Left colon (tissue), 2 donors: ENCODE measurements at places on chromosomes 4 and X. TPM values are rescaled to one million over a fixed set of nuclear protein-coding genes. Genes with fewer than 3 reads are reported as not detected.

DNA sequence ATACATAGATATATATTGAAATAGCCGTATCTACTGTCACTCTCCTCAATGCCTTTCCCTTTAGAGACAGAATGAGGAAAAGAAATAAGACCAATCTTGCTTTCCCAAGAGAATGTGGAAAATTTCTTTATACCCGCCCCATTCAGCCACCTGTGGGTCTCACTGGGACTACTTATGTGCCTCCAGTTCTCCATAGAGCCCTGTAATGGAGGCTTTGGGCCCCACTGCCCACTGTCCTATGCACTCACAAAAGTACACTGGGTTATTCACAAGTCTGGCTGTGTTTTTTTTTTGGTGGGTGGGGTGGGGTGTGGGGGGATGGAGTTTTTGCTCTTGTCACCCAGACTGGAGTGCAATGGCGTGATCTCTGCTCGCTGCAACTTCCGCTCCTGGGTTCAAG lies 70.4 kb upstream of the ELOVL6 start:
- no peak for DNase-seq

GRCh38 chr4:16001484-16001858 lies 38.5 kb upstream of the FGFBP2 start:
- DNase-seq, result peak; percentile 35

GRCh38 chr4:80101792-80102116 lies 28.7 kb upstream of the ANTXR2 start:
- DNase-seq, result no peak

DNA sequence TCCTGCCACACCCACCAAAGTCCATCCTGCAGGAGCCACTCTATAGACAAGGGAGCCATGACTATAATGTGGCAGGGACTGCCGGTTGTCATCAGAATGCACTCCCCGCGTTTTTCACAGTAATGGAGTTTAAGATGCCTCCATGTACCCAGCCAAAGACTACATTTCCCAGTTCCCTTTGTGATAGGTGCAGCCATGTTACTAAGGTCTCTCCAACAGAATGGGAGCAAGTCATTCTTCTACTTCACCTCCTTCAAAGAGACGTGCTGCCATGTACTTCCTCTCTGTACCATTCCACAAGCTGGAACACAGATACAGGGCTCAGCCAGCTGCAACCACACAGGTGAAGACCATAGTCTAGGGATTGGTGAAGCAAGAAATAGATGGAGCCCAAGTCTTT lies 126.7 kb downstream of the CORIN start:
- DNase-seq, result no peak

The SORCS2 gene
- total RNA-seq, result 0.92 TPM

The GJB1 gene
- 67.9 TPM for total RNA-seq

DNA sequence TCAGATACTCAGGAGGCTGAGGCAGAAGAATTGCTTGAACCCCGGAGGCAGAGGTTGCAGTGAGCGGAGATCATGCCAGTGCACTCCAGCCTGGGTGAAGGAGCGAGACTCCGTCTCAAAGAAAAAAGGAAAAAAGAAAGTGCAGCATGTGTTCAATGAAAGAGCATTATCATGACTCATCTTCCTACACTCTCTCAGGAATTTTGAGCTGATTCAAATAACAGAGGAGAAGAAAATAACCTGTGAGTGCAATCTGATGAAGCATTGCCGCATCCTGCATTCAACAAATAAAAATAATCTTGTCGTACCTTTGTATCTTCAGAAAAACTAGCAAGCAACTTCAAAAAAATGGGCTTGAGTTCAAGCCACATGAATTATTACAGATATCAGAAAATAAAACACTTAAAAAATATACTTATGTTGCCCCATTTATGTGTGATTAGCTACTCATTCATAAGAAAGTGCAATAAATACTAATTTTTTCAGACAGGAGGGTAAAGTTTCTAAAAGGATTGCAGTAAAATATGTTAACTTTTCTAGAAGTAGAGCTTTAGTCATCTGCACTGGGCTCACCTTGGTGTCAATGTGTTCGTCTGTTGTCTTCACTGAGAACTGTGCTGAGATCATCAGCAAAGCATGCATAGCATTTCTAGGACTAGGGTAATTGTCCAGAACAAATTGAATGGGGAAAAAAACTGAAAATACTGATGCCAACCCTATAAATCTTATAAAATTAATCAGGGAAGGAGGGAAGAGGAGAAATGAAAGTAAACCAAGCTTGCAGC lies 90.4 kb upstream of the VCX3B start:
- DNase-seq, result no peak

The CTAG1B gene
- total RNA-seq, result not detected

GRCh38 chr4:65624651-65625050 lies 45.6 kb downstream of the EPHA5 start:
- no peak for DNase-seq

DNA sequence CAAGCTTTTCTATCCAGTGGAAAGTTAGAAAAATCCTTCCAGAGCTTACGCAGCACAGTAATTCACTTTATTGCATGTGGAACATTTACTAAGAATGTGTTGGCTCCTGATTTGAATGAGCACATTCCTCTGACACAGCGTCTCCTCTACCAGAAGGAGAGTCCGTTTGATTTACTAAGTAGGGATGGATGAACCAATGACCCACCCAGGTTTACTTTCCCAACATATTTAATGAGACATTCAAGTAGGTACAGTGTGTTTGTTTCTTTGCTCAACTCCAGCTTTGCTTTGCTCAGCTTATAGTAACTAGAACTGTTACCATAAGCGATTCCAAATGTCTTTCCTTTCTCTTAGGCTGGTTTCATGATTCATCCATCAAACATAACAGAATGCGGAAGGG lies 161.7 kb downstream of the SMARCA1 start:
- DNase-seq, result no peak

GRCh38 chr4:54498661-54499111 lies 159.1 kb upstream of the KIT start:
- no peak for DNase-seq

DNA sequence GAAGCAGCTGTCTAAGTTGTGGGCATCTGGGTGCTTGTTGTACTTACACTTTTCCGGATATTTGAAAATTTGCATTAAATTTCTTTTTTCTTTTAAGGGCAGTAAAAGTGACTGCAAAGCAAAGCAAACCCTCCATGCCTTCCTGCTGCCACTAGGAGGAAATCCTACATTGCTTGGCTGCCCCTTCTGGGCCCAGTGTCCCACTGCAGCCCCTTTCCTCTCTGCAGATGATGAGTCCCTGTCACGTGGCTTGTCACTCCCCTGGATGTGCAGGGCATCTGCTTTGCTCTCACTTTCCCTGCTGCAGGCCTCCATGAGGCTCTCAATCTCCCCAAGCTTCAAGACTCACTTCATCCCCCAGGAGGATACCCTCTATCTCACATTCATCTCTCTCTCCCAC lies 12.7 kb downstream of the TSR2 start:
- DNase-seq, result no peak

GRCh38 chr4:109191216-109191615 lies 111.2 kb downstream of the COL25A1 start:
- DNase-seq, result no peak

DNA sequence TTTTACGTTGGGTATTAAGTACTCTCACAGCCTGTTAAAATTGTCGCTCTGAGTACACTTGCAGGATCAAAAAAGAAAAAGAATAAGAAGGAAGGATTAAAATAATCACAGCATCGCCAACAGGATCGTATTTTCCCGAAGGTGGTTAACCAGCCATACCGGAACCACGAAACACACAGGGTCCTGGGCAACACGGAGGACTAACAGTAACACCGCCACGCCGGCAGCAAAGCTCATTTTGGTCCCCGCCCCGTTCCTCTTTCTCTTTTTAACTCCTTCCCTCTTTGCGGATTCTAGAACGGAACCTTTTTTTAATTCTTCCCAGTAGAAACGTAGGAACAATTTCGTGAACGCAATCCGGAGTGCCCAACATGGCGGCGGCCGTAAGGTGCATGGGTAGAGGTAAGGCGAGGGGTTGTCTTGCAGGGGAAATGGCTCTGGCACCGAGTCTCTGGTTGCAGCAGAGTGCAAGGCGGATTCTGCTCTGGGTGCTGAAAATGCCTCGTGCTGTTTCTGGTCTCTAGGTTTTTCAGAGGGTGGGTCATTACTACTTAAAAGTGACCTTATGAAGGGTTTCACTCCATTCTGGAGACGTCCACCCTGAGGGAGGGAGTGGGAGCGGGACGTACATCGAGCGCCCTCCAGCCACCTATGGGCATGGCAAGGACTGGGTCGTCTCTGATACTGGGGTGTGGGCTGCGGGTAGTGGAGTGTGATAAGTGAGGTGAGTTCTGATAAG lies at the start of gene MRPL1:
Gene MRPL1, plus strand, starts transcription at position 353 of the 739 bp plus-strand sequence. Its CDS starts 19 bp downstream, at position 372.
- peak; percentile 90 for DNase-seq

DNA sequence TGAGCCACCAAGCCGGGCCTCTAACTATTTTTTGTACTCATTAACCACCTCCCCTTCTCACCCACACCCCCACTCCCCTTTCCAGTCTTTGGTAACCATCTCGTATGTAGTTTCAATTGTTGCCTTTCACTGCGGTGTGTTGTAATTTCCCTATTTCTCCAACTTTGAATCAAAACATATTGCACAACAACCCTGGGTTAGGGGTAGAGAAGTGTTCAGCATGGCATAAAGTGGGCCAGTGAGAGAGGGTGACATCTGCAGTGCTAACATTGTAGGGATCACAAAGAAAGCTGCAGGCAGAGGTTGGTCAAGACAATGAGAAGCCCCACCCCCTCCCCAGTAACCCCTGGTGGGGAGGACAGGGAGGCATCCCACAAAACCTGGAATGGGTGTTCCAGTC lies 92.7 kb downstream of the SPATA18 start:
- no peak for DNase-seq

The HPGD gene
- total RNA-seq, result 205 TPM

GRCh38 chrX:72131317-72132294 lies at the start of gene RTL5:
Gene RTL5, minus strand, starts transcription at chrX:72131915.
- peak; percentile 80 for DNase-seq

DNA sequence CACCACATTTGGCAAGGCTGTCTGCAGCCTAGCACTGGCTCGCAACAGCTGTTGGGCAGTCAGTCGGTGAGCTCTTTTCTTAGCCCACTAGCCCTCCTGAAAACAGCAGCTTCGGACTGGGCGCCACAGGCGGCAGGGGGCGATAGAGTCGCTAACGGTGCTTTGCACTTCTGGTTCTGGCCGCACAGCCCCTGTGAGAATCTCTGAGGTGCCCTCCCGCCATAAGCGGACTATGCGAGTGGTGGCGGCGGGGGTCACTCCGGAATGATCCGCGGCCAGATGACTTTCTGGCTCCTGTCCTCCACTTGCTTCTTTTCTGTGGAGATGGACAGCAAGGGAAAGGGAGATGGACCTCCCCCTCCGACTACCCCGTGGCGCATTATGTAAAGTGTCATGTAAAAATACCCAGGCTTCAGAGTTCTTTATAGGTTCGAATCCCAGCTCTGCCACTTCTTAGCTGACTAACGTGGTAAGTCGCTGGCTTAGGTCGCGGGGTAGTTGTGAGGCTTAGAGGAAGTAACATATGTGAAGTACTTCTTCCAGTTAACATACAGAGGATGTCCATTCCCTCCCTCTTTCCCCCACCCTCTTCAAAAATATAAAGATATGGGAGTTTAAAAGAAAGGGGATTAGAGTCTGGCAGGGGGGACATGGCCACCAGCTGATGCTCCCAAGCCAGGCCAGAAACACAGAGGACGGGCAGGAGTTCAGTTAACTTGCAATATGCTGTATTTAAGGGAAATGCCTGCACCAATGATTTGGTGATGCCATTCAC lies 11.0 kb downstream of the ARHGAP36 start:
- DNase-seq, result no peak

DNA sequence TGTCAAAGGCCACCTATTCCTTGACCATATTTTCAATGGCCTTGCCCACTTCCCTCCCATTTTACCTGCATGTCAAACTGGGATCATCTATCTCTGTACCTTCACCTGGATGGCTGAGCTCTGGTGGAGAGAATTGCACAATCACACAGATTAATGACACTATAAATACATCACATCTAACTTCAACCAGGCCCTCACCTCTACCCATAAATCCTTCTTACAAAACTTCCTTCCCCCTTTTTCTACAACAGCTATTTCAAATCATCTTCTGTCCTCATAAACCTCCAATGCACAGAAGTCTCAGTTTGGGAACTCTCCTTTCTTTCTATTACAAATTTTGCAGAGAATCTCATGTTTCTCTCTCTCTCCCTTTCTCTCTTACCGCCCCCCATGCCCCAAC lies 9.2 kb downstream of the PALLD start:
- no peak for DNase-seq

DNA sequence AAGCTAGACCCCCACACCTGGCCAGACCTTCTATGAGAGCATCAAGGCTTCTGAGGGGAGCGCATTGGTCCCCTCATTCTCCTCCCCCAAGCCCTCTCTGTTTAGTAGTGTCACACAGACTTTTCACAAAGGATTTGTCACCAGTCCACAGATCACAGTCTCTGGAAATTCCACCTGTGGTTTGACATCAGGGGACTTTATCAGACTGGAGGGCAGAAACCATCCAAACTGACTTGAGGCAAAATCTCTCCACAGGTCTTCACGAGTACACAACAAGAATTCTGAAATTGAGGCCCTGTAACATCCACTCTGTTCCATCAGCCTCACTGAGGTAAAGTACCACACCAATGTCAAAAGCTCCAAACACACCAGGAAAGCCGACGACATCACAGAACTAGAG lies 112.5 kb downstream of the SH3KBP1 start:
- no peak for DNase-seq
